Right renal cortex interstitium (tissue), 3 donors: ENCODE measurements at places on chromosomes 6 and 20. TPM values are rescaled to one million over a fixed set of nuclear protein-coding genes. Genes with fewer than 3 reads are reported as not detected.

SLC22A1 gene
- polyA plus RNA-seq, result 1.3 TPM

CLPSL2 gene
- not detected for polyA plus RNA-seq

NXT1 gene
- polyA plus RNA-seq, result 22.2 TPM

LAMP5 gene
- 7.2 TPM for polyA plus RNA-seq

LAMA2 gene
- 36.7 TPM for polyA plus RNA-seq

GRCh38 chr6:123171341-123172115 lies 175.5 kb downstream of the CLVS2 start:
- DNase-seq, result no peak

- no peak for DNase-seq
Measured at GRCh38 chr6:166005944-166006899, 161.4 kb downstream of the TBXT start.

DNA sequence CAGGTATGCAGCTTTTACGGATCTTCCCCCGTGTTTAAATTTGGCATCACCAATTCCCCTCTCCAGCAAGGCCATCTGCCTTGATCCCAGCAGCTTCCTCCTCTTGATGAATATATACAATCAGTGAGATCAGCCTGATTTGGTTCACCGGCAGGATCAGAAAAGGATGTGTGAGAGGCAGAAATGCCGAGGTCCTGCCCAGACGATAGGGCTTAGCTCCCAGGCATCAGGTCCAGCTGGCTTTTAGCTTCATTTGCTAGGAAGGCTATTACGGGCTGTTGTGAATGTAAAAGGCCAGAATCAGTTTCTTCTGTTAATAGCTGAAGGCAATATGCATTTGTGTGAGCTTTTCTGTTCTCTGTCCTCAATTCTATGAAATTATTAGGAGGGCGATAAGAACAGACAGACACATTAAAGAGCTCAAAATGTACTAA lies 372.8 kb downstream of the BTBD9 start:
- DNase-seq, result no peak

DNA sequence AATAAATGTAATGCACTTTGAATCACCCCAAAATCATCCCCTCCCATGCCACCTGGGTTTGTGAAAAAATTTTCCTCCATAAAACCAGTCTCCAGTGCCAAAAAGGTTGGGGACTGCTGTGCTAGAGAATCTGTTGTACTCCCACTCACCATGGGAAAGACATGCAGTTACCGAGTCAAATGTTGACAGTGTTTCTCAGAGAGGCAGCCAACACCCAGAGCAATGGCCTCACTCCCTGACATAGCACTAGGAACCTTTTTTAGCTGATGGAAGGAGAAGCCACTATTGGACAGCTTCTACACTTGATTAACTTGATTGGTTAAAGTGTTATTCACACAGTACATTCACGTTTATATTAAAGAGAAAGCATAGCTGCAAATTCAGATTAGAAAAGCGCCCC lies 59.8 kb upstream of the MANEA start:
- no peak for DNase-seq

DNA sequence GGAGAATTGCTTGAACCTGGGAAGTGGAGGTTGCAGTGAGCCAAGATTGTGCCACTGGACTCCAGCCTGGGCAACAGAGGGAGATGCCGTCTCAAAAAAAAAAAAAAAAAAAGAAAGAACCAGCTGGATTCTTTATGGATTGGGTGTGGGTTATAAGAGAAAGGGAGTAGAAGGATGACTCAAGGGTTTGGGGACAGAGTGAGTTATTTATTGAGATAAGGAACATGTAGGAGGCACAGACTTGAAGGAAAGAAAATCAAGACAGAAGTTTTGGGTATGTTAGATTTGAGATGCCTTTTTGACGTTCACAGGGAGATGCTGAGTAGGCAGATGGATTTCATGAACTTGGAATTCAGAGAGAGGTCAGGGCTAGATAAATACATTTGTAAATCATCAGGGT lies 47.6 kb downstream of the KIZ start:
- no peak for DNase-seq

DNA sequence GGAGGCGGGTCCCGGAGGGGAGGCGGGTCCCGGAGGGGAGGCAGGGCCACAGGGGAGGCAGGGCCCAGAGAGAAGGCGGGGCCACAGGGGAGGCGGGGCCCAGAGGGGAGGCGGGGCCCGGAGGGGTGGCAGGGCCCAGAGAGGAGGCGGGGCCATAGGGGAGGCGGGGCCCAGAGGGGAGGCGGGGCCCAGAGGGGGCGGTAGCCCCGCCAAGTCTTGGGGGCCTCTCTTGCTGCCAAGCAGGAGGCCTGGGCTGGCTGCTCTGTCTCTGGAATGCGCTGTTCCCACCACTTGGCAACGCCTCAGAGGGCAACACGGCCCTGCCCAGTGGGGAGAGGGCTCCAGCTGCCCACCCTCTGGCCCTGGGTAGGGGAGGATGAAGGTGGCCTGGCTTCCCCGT lies 80.5 kb downstream of the YTHDF1 start:
- no peak for DNase-seq

DNA sequence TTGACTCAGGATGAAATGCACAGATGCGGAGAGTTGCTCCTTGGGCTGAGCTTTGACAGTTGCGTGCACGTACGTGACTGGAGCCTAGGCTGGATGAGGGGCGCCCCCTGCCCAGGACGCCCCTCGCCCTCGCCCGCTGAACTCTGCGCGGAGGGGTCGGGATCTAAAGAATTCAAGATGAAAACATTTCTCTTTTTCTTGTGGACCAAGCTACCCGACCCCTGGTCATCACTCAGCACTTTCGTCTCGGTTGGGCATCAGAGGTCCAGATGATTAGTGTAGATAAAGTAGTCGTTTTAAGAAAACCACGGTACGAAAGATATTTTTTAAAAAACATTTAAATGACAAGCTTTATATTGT lies 700 bp downstream of the DTD1 start:
- DNase-seq, result no peak

DNA sequence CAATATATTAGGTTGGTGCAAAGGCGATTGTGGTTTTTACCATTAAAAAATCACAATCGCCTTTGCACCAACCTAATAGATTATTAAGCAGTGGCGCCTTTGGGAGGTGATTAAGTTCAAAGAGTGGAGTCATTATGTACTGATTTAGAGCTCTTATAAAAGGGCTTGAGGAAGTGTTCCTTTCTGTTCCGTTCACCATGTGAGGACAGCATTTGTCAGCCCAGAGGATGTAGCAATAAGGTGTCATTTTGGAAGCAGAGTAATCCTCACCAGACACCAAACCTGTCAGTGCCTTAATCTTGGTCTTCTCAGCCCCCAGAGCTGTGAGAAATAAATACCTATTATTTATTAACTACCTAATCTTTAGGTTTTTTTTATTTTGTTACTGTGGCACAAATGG lies 542.1 kb upstream of the MAN1A1 start:
- DNase-seq, result no peak

DNA sequence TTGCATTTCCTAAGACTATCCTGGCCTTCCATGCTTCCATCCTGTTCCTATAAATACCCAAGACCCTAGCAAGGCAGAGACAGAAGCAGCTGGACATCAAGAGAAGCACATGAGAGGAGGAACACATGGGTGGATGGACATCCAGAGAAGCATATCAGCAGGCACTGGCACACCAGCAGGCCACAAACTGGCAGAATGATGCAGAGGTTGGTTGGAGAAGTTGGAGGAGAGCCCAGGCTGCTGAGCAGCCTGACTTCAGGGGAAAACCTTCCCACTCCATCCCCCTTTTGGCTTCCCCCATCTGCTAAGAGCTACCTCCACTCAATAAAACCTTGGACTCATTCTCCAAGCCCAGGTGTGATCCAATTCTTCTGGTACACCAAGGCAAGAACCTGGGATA lies 332.5 kb downstream of the FRK start:
- no peak for DNase-seq

DNA sequence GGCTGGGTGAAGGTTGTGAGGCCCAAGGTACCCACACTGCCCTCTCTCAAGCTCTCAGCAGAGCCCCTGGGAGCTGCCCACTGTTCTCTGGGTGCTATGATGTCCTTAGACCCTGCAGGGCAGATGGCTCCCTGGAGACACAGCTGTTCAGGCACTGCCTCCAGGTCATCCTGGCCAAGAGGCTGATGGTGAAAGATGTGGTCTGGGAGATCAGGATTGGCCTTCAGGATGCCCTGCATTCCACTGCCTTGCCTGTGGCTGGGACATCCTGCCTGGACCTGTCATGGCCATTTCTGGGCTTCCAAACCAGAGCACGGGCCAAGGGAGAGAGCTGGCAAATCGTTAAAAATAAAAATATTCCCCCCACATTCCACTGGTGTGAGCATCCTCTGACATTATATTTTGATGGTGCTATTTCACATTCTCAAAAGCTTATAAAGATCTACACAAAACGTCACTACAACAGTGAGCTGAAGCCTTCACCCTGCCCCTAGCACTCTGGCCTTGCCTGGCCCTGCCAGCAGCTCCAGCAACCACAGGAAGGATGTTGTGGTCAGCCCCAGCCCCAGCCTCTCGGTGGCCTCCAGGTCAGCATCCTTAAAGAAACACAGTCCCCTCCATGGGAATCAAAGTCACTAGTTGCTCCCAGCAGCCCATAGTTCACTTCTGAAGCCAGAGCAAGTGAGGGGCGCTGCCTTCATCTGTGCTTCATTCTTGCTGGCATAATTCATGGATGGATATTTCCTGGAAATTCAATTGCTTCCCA lies 13.5 kb upstream of the KCNK16 start:
- DNase-seq, result no peak
